ENCODE measurements at places on chromosomes 11 and 22. TPM values are rescaled to one million over a fixed set of nuclear protein-coding genes. Genes with fewer than 3 reads are reported as not detected.

GRCh38 chr11:128904656-128905344 is 13.6 kb downstream of the KCNJ5 start:
- no peak for DNase-seq

GRCh38 chr11:2538951-2539350 is 94.1 kb downstream of the KCNQ1 start:
- DNase-seq: no peak

DNA sequence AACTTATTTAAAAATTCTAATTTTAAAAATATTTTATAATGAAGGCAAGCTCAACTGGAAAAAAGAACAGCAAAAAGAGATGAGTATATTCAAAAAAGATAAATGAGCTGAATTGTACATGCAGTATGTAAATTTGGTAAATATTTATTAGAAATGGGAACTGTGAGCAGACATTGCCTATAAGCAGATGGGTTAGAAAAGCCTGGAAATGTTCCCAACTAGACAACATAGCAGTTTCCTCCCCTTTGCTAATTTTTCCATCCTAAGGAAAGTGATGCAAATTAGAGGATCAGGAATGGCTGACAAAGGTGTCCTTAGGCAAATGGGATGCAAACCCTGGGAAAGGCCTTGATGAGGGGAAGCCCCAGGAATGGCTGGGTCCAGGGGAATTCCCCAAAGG is 37.2 kb downstream of the TP53I11 start:
- no peak for DNase-seq

- no peak for DNase-seq
Measured at GRCh38 chr11:27703481-27703880, 3.2 kb upstream of the BDNF start.

- no peak for DNase-seq
Measured at GRCh38 chr11:5343474-5344335, at the start of gene OR51B5. Gene OR51B5 (minus strand): TSS chr11:5343524. CDS start chr11:5343524, 0 bp downstream.

The USH1C gene
- polyA plus RNA-seq: 0.85 TPM

GRCh38 chr11:100863080-100863581 is 176.0 kb downstream of the ARHGAP42 start:
- DNase-seq: no peak

The KLHDC7B gene
- polyA plus RNA-seq: 0.03 TPM

The TNNI2 gene
- 3,886 TPM for polyA plus RNA-seq

DNA sequence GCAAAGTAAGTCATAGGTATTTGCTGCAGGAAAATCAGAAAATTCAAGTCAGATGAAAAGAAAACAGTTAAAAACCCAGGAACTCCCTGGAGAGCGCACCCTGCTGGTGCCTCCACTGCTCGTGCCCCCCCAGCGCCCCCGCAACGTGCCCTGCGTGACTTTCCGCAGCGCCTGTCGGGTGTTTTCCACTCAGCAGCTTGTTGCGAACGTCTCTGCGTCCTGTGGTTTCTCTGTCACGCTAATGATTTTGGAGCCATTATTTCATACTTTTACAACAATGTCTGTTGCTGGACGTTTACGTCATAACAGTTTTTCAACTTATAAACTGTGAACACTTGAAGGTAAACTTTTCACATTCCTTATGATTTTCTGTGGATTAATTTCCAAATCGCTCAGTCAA is 5.0 kb downstream of the CRELD2 start:
- DNase-seq: no peak

The POTEH gene
- polyA plus RNA-seq: not detected

DNA sequence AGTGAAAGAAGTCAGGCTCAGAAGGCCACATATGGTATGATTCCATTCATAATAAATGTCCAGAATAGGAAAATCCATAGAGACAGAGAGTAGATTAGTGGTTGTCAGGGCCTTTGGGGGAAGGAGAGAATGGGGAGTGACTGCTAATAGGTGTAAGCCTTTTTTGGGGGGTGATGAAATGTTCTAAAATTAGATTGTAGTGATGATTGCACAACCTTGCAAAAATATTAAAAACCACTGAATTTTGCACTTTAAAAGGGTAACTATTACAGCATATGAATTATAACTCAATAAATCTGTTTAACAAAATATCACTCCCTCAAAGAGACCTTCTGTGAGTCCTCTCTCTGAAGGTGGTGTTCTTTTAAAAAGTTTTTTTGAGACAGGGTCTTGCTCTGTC is 72.3 kb upstream of the GRK3 start:
- DNase-seq: no peak

GRCh38 chr11:13205486-13205885 is 72.1 kb upstream of the BMAL1 start:
- DNase-seq: no peak

The OR4B1 gene
- not detected for polyA plus RNA-seq

- DNase-seq: no peak
Measured at GRCh38 chr11:114077482-114078305, 18.2 kb downstream of the ZBTB16 start.

The HBD gene
- polyA plus RNA-seq: not detected

The RIN1 gene
- polyA plus RNA-seq: 12.1 TPM

- no peak for DNase-seq
Measured at GRCh38 chr11:17423533-17424310, 35.3 kb upstream of the KCNJ11 start.

DNA sequence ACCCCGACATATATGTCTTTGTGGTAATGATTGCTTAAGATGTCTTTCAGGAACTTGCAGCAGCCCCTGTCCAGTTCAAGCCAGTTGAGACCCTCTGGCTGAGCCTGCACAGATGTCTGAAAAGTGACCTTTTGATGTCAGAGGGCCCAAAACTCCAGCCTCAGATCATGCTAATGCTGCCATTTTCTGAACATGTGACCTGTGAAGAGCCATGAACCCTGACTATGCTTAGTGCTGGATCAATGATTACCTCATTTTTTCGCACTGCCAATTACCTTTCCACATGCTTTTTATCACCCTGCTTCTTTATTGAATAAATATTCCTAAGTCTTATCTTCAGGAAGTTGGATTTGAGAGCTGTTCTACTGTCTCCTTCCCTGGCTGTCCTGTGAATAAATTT is 6.9 kb upstream of the CYP2R1 start:
- no peak for DNase-seq

The FAM118A gene
- 20.3 TPM for polyA plus RNA-seq

DNA sequence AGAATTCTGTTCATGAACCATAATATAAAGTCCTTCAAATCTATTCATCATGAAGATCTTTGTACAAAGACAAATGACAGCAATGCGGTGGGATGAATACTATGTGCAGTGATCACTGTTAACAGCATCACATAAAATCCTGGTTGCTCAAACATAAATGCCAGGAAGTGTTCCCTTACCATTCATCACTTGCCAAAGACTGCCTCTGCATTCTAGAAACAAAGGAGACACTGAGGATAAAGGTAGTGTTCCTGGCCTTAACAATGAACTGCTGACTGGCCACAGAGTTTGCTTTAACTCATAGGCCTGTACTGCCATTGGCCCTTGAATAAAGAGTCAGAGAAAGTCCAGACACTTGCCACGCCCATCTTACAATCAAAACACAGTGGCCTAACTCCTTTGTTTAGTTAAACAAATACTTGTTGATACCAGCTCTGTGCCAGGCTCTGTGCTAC is 29.5 kb downstream of the C2CD3 start:
- no peak for DNase-seq

DNA sequence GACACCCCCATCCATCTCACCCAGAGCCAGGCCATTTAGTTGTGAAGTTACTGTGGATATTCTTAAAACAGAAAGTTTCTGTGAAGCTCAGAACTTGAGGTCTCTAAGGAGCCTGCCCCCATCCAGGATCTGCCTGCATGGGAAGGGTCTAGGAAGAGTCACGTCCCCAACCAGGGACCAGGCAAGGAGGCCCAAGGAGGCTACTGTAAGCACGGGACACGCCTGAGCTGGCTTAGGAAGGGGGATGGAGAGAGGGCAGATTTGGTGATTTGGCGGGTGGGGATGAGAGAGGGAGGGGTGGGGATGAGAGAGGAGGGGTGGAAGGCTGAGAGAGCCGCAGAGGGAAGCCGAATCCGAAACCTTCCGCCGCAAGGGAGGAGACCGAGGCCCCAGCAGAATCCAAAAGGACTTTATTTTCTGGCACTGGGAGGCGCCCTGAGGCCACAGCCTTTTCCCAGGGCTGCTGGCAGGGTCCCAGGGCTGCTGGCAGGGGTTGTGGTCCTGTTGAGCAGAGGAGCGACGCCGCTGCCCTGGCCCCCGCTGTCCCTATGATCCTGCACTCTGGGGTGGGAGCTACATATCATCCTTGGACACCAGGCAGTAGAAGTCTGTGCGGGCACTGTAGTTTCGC is 9.4 kb downstream of the SIGIRR start:
- DNase-seq: no peak

DNA sequence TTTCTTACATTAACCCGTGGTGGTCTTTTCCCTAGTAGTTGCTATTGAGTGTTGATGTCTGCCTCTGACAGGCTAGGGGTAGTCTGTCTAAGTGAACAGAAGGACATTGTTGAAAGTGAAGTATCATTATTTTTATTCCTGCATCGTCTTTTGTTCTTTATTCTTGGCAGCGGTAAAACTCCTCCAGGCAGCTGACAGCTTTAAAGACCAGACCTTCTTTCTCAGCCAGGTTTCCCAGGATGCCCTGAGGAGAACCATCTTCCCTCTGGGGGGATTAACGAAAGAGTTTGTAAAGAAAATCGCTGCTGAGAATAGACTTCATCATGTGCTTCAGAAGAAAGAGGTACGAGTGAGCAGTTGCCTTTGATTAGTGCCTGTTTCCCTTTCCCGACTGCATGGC is 14.6 kb downstream of the TRMU start:
- no peak for DNase-seq

DNA sequence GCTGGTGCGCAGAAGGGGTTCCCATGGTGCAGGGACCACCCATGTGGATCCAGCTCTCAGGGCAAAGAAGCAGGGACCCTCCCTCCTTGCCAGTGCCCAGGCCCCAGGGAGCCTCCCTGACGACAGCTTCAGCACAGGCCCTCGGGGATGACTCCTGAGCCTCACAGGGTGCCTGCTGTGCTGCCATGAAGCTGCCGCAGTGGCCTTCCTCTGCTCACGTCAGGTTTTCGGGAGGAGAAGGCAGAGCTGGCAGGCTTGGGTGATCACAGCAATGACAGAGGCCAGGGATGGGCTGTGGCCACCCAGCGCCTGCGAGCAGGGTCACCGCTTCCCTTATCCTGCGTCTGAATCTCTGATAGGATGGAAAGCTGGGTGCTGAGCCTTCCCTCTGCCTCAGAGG is 276.2 kb downstream of the BRD1 start:
- no peak for DNase-seq

The IFITM5 gene
- polyA plus RNA-seq: not detected

The MPEG1 gene
- polyA plus RNA-seq: 9.1 TPM

- DNase-seq: no peak
Measured at GRCh38 chr11:35045236-35045820, 93.6 kb upstream of the CD44 start.

- DNase-seq: no peak
Measured at GRCh38 chr11:124892750-124893454, 4.8 kb downstream of the ROBO4 start.

- no peak for DNase-seq
Measured at GRCh38 chr11:76415073-76415472, 29.7 kb upstream of the EMSY start.

GRCh38 chr11:35458846-35459245 is 39.5 kb upstream of the SLC1A2 start:
- no peak for DNase-seq

DNA sequence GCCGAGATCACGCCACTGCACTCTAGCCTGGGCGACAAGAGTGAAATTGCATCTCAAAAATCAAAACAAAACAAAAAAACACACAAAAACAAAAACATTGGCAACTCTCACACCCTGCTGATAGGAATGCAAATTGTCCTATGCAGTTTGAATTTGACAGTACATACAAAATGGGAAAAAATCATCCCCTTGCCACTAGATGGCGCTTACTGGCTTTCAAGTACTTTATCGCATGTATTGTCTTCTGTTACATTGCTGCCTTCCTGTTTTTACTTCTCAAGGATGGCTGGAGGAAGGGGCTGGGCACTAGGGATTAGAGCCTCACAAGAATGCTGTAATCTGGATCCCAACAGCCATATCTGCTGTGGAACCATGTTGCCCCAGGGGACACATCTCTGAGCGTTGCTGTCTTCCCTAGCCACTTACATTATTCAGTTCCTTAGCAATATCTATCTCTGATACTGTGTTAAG is 59.4 kb upstream of the A4GALT start:
- DNase-seq: peak; percentile 90

GRCh38 chr11:12543596-12544415 is 130.4 kb upstream of the TEAD1 start:
- DNase-seq: no peak

- no peak for DNase-seq
Measured at GRCh38 chr22:47432683-47433082, 670.2 kb downstream of the TBC1D22A start.

GRCh38 chr11:125111001-125111342 is 454 bp downstream of the TMEM218 start:
- no peak for DNase-seq

- no peak for DNase-seq
Measured at GRCh38 chr11:12724301-12725054, 50.3 kb downstream of the TEAD1 start.

DNA sequence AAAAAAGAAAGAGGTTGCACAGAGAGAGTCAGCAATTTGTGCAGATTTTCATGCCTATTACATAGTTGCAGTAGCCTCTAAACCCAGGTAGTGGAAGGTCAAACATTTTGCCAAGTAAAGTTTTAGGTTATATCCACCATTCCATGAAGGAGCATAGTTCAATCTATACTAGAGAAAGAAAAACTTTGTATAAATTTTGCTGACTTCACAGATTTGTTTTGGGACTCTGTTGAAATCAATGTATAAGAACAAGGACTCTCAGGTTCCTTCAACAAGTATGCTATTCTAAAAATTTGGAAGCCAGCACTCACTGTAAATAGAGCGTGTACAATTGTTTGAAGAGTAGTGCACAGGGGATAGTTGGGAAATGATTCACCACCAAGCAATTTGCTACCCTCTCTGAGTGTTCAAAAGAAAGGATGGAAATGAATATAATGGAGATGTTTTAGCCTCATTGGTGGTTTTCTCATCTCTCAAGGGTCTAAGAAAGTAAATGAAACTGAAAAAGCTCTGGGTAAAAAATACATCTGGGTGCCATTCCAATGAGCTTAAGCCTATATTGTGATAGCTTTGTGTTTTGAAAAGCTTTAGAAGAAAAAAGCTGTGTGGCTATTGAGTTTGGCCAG is 508.4 kb upstream of the LUZP2 start:
- no peak for DNase-seq

The TRIM51 gene
- not detected for polyA plus RNA-seq

- DNase-seq: no peak
Measured at GRCh38 chr11:115924744-115925567, 420.7 kb upstream of the CADM1 start.

The SCN3B gene
- 54.9 TPM for polyA plus RNA-seq

The TEX12 gene
- polyA plus RNA-seq: 0.33 TPM

All from forelimb muscle (tissue), 1 donor.